ENCODE measurements at places on chromosomes 11 and 22.

DNA sequence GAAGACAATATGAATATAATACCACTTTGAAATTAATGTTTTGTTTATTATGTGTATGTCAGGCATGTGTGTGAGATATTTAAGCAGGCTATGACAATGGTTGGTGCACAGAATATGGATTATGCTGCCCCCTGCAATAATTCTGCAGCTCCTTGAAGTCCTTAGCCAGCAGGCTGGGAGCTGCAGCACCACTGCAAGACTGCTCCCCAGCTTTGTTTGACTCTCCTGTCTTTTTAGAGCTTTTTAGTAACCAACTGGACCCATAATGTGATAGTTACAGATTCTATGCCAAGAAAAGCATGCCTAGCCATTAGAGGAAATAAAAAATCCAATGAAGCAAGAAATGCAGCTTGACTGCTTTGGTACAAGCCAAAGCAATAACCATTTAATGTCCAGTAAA lies 535.1 kb downstream of the TMEM135 start:
- DNase-seq: no peak

GRCh38 chr11:129215506-129216245 lies 23.6 kb upstream of the ARHGAP32 start:
- DNase-seq: no peak

DNA sequence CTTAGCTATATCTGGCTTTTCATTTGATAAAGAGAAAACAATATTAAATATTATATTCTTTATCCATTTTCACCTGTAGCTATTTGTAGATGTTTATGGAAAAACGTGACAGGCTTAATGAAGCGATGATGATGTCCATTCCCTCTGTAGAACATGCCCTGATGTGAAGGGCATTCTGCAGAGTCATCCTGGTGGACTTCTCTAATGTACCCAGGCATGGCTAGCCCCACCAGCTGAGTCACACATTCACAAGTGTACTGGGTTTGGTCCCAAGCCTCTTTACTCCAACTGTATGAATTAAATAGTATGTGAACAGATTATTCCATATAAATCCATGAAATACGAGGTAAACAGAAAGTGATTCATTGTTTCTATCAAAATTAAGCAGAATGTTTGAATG lies 139.3 kb downstream of the CADM1 start:
- DNase-seq: no peak

DNA sequence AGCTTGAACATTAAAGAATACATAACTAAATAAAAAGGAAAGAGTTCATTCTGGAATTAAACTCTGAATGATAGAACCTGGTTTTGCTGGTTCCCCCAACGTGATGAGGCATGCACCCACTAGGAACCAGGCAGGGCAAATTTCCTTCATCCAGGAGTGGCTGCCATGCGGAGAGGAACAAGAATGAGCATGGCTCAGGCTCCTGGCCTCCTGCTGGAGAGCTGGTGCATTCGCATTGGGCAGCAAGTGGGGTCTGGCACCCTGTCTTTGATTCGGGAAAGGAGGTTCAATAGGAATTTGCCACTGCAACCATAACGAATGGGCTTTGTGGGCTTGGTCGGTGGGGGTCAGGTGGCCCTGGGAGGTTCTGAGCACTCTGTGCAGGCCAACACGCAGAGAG lies 169.8 kb upstream of the TENM4 start:
- DNase-seq: no peak

GRCh38 chr11:72191961-72192381 lies at the start of gene FOLR1:
Gene FOLR1, plus strand, starts transcription at chr11:72192140. Its CDS starts 34 bp downstream, at chr11:72192174.
- DNase-seq: no peak
